H9 (cell line): ENCODE measurements at places on chromosomes 7 and 10. TPM values are rescaled to one million over a fixed set of nuclear protein-coding genes. Genes with fewer than 3 reads are reported as not detected.

- no peaks in the 10 kb centered on the region for H3K4me1 ChIP-seq
- DNase-seq, result no peak
- H3K4me3 ChIP-seq, result no peak overlapping the region
- no peak overlapping the region for H3K27ac ChIP-seq
- no peaks in the 10 kb centered on the region for H3K36me3 ChIP-seq
Observed at GRCh38 chr7:47071866-47072265, 510.0 kb downstream of the TNS3 start.

DNA sequence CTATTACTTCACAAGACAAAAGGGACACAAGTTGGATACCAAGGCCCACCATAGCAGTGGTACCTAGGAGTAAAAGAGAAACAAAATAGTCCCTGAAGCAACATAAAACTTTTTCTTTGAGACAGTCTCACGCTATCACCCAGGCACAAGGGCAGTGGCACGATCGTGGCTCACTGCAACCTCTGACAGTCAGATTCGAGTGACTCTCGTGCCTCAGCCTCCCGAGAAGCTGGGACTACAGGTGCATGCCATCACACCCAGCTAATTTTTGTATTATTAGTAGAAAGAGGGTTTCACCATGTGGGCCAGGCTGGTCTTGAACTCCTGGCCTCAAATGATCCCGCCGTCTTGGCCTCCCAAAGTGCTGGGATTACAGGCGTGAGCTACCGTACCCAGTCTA, 59.0 kb upstream of the KCNMA1 start:
- H3K4me1 ChIP-seq, result no peaks in the 10 kb centered on the region; the same call in 1 of the 2 replicates
- no peaks in the 10 kb centered on the region for H3K27me3 ChIP-seq
- no peaks in the 10 kb centered on the region for H3K36me3 ChIP-seq
- H3K27ac ChIP-seq, result no peak overlapping the region
- H3K4me3 ChIP-seq, result no peak overlapping the region

AKR1C8 gene
- not detected in 2 replicates for total RNA-seq

DNA sequence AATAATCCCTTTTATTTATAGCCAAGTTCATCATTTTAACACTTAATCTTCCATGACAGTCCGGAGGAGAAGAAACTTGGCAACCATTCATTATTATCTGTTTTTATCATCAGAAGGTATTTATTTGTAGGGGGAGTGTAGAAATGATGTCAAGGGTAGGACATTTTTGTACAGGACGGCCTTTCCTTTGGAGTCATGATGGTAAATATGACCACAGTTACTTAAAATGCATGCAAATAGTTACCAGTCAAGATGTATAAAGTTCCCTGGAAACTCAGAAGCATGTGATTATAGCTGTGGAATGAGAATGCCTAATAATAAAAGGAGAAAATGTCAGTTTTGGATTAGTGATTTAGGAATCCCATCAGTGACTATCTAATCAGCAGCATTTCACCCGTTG, 183.1 kb upstream of the PRPS1L1 start:
- no peak for DNase-seq
- no peaks in the 10 kb centered on the region for H3K27me3 ChIP-seq
- no peaks in the 10 kb centered on the region for H3K4me1 ChIP-seq

CPA4 gene
- not detected in 2 replicates for total RNA-seq

CLRN3 gene
- total RNA-seq, result not detected in 2 replicates

DNA sequence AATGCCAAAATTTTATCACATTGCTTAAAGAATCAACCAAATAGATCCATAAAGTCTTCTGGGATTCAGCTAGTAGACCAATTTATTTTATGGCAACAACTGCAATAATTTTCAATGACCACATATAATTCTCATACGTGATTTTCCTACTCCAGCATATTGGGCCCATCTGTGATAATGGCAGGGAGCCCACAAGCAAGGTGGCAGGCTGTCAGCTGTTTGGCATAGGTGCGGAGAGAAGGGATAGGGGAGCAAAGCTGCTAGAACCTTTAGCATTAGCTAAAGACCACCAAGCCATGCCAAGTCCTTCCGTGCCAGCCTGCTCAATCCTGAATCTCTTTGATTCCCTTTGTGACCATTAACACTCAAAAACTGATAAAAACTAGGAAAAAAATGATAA, 721.2 kb downstream of the XPNPEP1 start:
- H3K4me3 ChIP-seq, result no peak overlapping the region
- H3K36me3 ChIP-seq, result no peaks in the 10 kb centered on the region
- H3K27ac ChIP-seq, result no peak overlapping the region
- no peak for DNase-seq
- H3K4me1 ChIP-seq, result no peaks in the 10 kb centered on the region
